NCI-H1092 treated with DMSO at 0.1 percent for 48 hours (cell line): ENCODE measurements at places on chromosomes 6 and 20.

- DNase-seq = peak; percentile 63
Measured at GRCh38 chr20:16476032-16476431, 97.2 kb downstream of the KIF16B start.

DNA sequence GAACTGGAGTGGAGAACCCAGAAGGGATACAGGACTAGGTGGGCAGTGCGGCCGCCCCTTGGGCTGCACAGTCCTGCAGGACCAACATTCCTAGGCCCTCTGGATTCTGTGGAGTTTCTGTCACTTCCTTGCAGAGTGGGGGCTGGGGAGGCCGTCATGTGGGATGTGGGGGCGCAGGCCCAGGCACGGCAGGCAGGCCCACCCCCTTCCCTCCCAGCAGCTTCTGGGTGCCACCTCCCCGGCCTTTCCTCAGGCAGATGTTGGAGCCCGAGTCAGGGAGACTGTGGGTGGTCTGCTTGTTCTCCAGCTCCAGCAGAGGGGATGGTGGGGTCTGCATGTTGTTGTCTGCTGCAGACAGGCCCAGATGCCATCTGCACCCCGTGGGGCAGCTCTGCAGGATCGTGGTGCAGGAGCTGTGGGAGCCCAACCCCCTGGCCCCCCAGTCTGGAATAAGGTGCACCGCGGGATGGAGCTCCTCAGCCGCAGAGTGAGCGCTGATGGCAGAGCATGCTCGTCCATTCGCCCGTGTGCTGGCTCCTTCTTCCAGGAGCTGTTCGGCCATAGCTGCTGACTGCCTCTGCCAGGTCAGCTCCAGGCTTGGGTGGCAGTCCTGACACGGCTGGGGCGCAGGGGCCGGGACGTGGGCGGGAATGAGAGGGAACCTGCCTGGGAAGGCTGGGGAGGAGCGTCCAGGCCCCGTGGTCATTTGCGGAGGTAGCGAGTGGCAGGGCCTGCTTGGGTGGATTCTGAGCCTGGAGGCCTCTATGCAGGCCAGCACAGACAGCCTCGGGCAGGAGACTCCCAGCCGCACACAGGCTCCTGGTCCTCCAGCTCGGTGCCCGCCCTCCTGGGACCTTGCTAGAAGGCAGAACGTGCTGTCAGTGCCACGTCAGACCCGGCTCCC, 18.1 kb downstream of the SLC17A9 start:
- no peak for DNase-seq

DNA sequence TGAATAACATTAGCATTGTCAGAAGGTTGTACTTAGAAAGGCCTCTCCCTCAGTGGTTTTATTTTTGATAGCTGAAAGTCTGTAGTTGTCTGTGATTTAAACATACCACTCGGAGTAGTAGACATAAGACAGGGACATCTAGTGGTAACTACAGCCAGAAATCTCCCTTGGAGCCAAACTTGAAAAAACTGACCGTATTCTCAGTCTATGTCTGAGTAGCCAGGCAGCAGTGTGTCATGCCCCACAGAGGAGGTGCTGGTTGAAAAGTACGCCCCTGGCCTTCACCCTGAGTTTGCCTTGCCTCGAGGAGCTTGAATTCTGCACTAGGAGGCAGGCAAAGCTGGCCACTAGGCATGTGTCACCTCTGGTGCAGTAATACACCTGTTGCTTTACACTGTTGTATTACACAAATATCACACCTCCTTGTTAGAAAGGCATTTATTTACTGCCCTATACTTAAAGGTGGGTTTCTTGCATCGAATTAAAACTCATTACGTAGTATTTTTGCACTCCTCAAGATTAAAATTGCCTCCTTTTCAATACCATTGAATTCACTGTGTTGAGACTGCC, 20.8 kb downstream of the ZBTB2 start:
- DNase-seq = no peak

DNA sequence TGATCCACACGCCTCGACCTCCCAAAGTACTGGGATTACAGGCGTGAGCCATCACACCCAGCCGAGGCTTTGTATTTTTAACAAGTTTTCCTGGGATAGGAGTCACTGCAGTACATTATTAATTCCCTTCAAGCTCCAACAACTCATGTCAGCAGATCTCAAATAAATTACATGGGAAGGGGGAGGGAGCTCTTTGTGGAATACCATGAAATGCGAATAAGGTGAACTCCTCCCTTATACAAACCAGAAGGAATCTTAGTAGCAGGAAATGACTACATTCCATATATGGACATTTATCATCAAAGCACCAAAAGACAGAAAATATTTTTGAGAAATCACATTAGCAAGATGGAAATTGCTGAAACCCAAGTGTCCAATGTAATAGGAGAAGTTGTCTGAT, 2.9 kb downstream of the GSS start:
- DNase-seq = no peak

- no peak for DNase-seq
Measured at GRCh38 chr20:1702855-1703254, 45.3 kb upstream of the SIRPG start.

- DNase-seq = peak; percentile 15
Measured at GRCh38 chr6:119333707-119334295, 15.8 kb downstream of the MAN1A1 start.

DNA sequence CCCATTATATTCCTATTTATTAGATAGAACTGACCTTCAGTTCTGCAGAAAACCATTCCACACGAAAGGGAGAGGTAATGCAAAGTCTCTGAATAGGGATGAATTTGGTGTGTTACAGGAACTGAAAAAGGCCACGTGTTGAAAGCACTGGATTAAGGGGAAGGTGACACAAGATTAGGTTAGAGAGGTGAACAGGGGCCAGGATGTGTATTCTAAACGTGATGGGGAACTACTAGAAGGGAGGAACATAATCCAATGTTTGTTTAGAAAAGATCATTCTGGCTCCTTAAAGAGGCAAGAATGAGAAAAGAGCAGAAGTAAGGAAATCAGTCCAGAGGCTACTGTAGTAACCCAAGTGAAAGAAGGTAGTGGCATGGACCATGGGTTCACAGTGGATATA, 6.3 kb upstream of the ZKSCAN8 start:
- DNase-seq = no peak

DNA sequence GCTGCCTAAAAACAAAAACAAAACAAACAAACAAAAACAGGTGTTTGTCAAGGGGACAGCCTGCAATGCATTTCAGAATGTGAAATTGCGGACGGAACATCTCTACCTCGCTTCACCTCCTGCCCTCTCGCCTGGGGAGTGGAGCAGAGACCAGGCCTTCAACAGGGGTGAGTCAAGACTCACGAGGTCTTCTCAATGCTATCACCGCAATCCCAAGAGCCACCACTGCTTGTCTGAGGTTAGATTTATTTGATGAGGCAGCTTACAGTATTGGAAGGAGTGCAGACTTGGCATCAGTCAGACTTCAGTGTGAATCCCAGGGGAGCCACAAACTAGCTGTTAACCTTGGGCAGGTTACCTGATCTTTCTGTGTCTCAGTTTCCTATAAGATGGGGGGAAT, 7.7 kb downstream of the GABRR1 start:
- DNase-seq = no peak

- DNase-seq = peak; percentile 61
Measured at GRCh38 chr6:89509777-89510281, 76.9 kb downstream of the ANKRD6 start.

DNA sequence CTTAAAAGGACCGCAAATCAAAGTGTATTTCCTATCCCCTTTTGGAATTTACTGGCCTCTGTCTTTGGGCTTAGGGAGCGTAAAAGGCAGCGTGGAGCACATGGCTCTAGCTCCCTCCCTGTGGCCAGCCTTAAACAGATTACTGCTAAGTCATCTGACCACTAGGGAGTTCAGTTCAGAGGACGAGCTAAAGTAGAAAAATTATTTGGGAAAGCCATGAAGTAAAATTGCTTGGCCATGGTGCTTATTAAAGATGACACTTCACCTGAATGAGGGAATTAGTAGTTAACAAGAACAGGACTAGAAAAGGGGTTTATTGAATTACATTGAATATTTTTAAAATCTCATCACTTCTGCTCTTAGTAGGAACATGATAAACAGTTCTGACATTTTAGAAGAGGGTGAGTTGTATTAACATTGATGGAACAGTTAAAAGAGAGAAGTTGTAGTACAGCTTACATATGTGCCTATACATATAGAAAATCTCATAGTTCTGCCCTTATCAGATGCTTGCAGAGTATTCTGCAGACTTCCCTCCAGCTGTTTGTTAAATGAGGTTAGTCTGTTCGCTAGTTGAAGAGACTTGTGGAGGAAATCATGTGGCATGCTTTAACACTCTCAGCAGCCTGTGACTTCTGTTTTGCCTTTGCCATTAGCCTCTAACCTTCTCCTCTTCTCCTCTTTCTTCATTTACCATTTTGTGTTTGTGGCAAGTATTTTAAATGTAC, 31.2 kb upstream of the MAPK13 start:
- no peak for DNase-seq

- DNase-seq = no peak
Measured at GRCh38 chr6:132478674-132479073, 34.2 kb downstream of the STX7 start.

GRCh38 chr6:1227935-1228753, 83.8 kb upstream of the FOXQ1 start:
- DNase-seq = no peak

- no peak for DNase-seq
Measured at GRCh38 chr6:118489990-118490389, 58.1 kb upstream of the PLN start.

- no peak for DNase-seq
Measured at GRCh38 chr20:62899633-62900051, 26.7 kb downstream of the DIDO1 start.
